ENCODE measurements at places on chromosomes 12 and 14.

- DNase-seq, result no peak
These were observed 4.9 kb upstream of the AP1G2 start for GRCh38 chr14:23572524-23572828.

GRCh38 chr12:106033161-106033675 lies 105.5 kb downstream of the NUAK1 start:
- no peak for DNase-seq

GRCh38 chr12:5518584-5519365 lies 86.9 kb downstream of the NTF3 start:
- DNase-seq, result no peak

GRCh38 chr12:106764220-106764619 lies 10.3 kb upstream of the RIC8B start:
- no peak for DNase-seq

GRCh38 chr12:48145981-48146380 lies 11.3 kb downstream of the ASB8 start:
- no peak for DNase-seq

DNA sequence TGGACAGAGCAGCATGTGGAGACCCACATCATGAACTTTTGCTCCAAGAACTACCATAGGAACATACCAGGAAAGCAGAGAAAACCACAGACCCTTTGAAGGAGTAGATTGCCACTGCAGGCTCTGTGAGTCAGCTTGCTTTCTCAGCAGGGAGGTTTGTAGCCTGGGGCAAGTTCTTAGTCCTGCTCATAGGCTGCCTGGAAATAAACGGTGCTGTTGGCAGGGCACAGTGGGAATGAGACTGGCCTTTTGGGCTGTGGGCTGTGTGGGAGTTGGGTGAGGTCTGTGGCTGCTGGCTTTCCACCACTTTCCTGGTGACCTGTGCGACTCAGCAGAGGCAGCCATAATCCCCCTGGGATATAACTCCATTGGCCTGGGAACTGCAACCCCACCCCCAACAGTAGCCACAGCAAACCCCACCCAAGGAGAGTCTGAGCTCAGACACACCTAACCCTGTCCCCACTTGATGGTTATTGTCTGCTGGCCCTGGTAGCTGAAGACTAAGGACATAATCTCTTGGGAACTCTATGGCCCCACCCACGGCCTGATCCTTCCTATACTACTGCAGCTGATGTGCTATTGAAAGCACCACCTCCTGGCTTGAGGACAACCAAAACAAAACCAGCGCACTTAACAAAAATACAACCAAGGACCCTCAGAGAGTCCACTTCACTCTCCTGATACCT lies 192.1 kb upstream of the GARIN6 start:
- DNase-seq, result no peak
